Osteoblast (primary cell): ENCODE measurements at places on chromosomes 6 and 20. TPM values are rescaled to one million over a fixed set of nuclear protein-coding genes. Genes with fewer than 3 reads are reported as not detected.

The SLC17A2 gene
- not detected in 2 replicates for total RNA-seq

The ULBP3 gene
- 11.2 and 12.7 TPM in 2 replicates for total RNA-seq

The COX4I2 gene
- total RNA-seq: not detected in 2 replicates

The C6orf58 gene
- under 0.01 TPM in 1 of 2 replicates, not detected in the other for total RNA-seq

The MCHR2 gene
- total RNA-seq: not detected in 2 replicates
